H1 (cell line): ENCODE measurements at places on chromosomes 3 and 15. TPM values are rescaled to one million over a fixed set of nuclear protein-coding genes. Genes with fewer than 3 reads are reported as not detected.

GRCh38 chr3:190595807-190596206, 81.9 kb downstream of the IL1RAP start:
- no peak overlapping the region for H3K4me3 ChIP-seq
- H3K36me3 ChIP-seq, result no peaks in the 10 kb centered on the region
- no peak overlapping the region for H3K27ac ChIP-seq
- no peaks in the 10 kb centered on the region for H3K27me3 ChIP-seq
- no peak for DNase-seq
- H3K4me1 ChIP-seq, result no peaks in the 10 kb centered on the region

TJP1 gene
- 32.2 and 46.3 TPM in 2 replicates for polyA plus RNA-seq

DNA sequence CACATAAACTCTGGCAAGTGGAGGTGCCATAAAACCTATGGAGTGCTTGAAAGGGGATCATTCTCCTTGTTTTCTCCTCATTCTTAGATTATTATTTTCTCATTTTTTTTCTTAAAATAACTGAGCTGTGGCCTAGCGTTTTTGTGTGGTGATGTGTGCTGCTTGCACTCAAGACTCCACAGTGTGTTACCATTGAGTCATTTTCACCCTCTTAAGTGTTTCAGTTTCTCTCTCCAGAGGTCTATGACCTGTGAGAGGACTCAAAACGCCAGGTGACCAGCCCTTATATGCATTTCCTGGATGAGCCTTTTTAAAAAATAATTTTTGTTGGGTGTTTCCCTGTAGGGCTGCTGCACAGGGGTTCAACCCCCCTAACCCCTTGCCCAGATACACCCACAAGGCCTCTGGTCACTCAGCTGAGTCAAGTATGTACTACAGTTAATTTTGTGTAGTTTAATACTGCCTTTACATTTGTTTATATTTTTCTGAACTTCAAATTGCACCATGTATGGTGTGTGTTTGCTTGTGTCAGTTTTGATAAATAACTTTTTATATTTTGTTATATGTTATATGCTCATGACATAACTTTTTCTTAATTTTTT, 15.4 kb upstream of the BTLA start:
- DNase-seq, result no peak
- no peak overlapping the region for H3K27ac ChIP-seq
- no peaks in the 10 kb centered on the region for H3K36me3 ChIP-seq
- no peaks in the 10 kb centered on the region for H3K4me1 ChIP-seq

- H3K36me3 ChIP-seq, result no peaks in the 10 kb centered on the region
- H3K27ac ChIP-seq, result no peak overlapping the region
- no peak for DNase-seq
Measured at GRCh38 chr3:6097556-6097955, 763.4 kb upstream of the GRM7 start.

DNA sequence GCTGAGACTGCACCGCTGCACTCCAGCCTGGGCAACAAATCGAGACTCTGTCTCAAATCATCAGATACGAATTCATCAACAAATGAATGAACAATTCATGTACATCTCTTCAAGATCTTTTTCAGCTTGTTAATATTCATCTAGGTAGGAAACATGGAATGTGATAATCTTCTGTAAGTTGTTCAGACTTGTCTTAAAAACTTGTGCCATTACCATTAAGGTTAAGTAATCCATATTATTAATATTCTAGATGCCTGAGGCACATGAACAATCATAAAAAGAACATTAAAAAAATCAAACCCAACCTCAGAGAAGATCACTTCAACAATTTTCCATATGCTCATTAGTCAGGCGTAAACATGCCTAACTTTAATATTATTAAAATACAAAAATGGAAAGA, 36.2 kb downstream of the CHSY1 start:
- H3K27ac ChIP-seq, result no peak overlapping the region
- no peak for DNase-seq
- no peaks in the 10 kb centered on the region for H3K36me3 ChIP-seq
- no peak overlapping the region for H3K4me3 ChIP-seq
- no peaks in the 10 kb centered on the region for H3K4me1 ChIP-seq
- H3K27me3 ChIP-seq, result no peaks in the 10 kb centered on the region

OR5K2 gene
- polyA plus RNA-seq, result not detected in 2 replicates

DNA sequence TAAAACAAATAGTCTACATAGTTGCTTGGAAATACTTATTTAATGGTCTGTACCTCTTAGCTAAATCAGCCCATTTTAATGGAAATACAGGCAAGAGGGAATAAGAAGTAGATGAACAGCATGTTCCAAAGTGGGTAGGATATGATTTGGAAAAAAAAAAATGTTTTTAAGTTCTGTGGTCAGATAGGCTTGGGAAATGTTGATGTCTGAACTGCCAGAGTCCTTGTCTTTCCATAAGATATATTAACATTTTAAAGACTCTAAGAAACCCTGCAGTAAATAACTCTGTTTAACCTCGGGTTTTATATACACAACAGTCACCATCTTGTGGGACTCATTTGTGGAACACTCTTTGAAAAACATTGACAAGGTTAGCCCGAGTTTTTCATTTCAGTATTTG, 40.0 kb upstream of the PTPN23 start:
- no peak overlapping the region for H3K4me3 ChIP-seq
- no peaks in the 10 kb centered on the region for H3K4me1 ChIP-seq
- DNase-seq, result no peak

- H3K27ac ChIP-seq, result no peak overlapping the region
- H3K27me3 ChIP-seq, result no peaks in the 10 kb centered on the region
- no peaks in the 10 kb centered on the region for H3K36me3 ChIP-seq
Measured at GRCh38 chr3:119356646-119357045, 62.5 kb downstream of the ARHGAP31 start.

DNA sequence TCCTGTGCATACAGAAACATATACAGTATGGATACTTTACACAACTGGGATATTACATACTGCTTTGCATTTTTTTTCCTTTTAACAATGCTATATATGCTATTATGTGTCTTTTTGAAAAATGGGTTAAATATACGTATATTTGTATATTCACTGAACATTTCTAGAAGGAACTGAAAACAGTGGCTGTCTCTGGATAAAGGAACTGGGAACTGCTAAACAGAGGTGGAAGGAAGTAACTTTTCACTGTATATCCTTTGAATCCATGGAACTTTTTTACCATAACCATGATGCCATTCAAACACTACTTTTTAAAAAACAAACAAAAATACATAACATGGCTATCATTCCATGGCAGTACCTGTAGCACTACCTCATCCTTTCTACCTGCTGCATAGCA, 1.8 kb downstream of the MTFMT start:
- no peaks in the 10 kb centered on the region; the same call in 1 of the 2 replicates for H3K36me3 ChIP-seq
- H3K27me3 ChIP-seq, result no peaks in the 10 kb centered on the region
- H3K27ac ChIP-seq, result no peak overlapping the region
- no peak for DNase-seq
- H3K4me3 ChIP-seq, result no peak overlapping the region

GRCh38 chr15:63089260-63090043, 32.2 kb upstream of the LACTB start:
- H3K27me3 ChIP-seq, result no peaks in the 10 kb centered on the region
- H3K36me3 ChIP-seq, result no peaks in the 10 kb centered on the region
- peak; percentile 44 for DNase-seq
- H3K27ac ChIP-seq, result no peak overlapping the region

- no peaks in the 10 kb centered on the region for H3K36me3 ChIP-seq
- no peak overlapping the region for H3K27ac ChIP-seq
- H3K27me3 ChIP-seq, result no peaks in the 10 kb centered on the region
Measured at GRCh38 chr3:85476891-85477495, 518.2 kb downstream of the CADM2 start.

SLC28A2 gene
- polyA plus RNA-seq, result 0.11 TPM in 1 of 2 replicates, not detected in the other

DNA sequence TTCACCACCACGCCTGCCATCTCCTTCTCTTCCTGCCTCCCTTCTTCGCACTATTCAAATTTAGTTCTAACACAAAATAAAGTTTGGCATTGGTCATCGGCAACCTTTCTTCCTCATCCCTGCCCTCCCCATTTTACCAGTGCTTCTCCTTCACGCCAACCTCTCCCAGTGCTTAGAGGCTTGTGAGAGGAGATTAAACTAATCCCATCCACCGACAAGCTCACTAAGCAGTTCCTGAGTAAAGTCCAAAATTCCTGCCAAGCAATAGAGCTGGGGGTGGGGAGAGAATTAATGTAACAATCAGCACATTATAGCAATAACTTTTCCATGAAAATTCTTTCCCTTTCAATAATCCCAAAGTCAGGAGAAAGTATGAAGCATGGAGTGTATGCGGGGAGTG, 157.4 kb upstream of the GMNC start:
- no peak overlapping the region for H3K4me3 ChIP-seq
- no peak overlapping the region for H3K27ac ChIP-seq
- no peak for DNase-seq
- H3K36me3 ChIP-seq, result no peaks in the 10 kb centered on the region
- no peaks in the 10 kb centered on the region for H3K27me3 ChIP-seq
- no peaks in the 10 kb centered on the region for H3K4me1 ChIP-seq

- no peaks in the 10 kb centered on the region for H3K36me3 ChIP-seq
- no peak overlapping the region for H3K4me3 ChIP-seq
- H3K4me1 ChIP-seq, result no peaks in the 10 kb centered on the region
- no peaks in the 10 kb centered on the region for H3K27me3 ChIP-seq
Measured at GRCh38 chr3:21641959-21642358, 109.1 kb downstream of the ZNF385D start.
